ENCODE measurements at places on chromosomes 2 and 18.

- no peak for DNase-seq
These were observed 10.3 kb upstream of the SNED1 start for GRCh38 chr2:240988146-240988545.

- DNase-seq: no peak
These were observed 845 bp downstream of the CFAP210 start for GRCh38 chr2:169693360-169693759.

- DNase-seq: peak; percentile 26
These were observed 1.2 kb downstream of the SERPINB5 start for GRCh38 chr18:63477968-63478367.

DNA sequence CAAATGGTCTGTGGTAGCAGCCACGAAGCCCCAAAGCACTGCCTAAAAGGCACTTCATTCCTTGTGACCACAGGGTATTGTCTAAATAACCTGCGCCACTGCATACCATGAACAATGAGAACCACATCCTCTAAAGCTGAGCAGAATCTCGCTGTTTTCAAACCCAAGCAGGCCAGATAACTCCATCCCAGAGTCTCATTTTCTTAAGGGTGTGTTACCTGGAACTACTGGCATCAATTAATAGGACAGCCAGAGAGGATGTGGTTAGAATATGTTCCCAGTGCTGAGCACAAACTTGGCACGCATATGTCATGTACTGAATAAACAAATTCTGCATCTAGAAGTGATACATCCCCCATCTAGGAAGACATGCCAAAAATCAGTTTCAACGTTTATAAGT lies 13.0 kb downstream of the VPS4B start:
- peak; percentile 18 for DNase-seq

DNA sequence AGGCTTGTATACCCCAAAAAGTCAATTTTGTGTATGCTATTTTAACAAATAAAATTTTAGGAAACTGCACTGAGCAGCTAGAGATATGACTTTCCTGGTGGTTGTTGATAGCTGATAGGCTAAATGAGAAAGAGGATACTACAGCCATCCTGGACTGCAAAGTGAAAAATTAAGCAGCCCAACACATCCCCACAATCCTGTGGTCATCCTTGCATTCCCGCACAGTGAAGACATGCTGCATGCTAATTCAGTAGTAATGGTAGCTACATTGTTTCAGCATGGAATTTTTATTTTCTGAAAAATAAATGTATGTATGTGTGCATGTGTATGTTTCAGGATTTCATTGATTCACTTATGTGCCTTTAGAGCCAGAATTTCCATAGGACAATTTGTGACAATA lies 124.2 kb upstream of the CCDC68 start:
- DNase-seq: peak; percentile 51

GRCh38 chr2:232667989-232668583 lies 29.0 kb upstream of the GIGYF2 start:
- no peak for DNase-seq

GRCh38 chr18:11497585-11497984 lies 111.8 kb upstream of the SLC35G4 start:
- DNase-seq: peak; percentile 81

DNA sequence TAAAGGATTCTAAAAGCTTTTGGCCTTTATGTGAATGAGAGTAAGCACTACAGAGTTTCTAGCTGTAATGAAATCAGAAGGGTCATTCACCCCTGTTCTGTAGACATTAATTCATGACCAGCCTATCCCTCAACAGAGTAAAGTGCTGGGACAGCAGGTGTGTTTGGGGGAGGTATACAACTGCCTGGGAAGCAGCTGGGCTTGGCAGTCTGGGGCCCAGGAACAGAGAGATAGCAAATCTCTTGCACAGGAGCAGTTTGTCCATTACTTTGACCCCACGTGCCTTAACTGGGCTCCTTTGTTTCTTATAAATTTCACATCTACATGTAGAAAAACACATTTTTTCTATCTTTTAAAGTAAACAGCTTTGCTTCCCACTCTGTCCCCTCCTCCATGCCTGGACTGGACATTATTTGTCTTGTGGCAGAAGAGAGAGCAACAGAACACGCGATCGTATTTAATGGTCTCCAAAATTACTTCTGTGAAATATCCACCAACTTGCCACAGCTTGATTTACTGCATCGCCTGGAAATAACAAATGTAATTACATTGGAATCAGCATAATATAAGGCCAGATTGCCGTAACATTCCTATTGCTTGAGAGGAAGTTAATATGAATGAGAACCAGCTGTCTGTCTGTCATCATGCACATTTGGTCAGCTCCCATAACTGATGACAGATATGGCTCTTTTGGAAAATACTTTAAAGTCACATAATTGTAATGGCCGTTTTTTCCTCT lies 263.8 kb downstream of the RBM43 start:
- DNase-seq: peak; percentile 1

- DNase-seq: no peak
These were observed 73.5 kb upstream of the SERTAD2 start for GRCh38 chr2:64727013-64727767.

DNA sequence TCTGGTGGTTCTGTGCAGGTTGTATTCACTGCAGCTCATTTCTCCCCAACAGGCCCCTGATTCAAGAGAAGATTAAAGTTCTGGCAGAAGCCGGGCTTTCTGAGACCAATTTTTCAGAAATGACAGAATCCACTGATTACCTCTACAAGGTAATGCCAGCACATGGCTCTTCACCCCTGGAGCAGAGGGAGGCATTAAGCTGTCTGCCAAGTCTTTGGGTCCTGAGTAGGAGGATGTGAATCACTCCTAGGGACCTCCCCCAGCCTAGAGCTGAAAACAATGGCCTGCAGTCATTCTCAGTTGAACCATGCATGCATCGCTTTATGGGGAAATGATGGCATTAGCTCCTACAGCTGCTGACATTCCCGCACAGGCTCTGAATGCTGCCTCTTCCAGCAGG lies 20.5 kb upstream of the RPL37A start:
- DNase-seq: peak; percentile 80

DNA sequence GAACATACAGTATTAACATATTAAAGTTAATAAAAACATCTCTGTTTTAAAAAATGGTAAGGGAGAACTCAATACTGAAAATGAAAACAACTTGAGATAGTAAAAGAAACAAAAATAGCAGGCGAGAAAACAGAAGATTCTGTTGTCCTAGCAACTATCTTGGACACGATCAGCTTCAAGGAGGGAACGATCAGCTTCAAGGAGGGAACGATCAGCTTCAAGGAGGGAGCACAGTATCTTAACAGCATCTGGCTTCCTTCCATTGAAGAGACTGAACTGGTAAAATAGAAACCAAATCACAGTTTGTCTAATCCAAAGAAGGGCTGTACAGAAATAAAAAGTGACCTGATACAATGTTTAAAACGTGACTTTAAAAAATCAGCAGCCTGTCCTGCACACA lies 51.8 kb downstream of the NDUFA10 start:
- no peak for DNase-seq

DNA sequence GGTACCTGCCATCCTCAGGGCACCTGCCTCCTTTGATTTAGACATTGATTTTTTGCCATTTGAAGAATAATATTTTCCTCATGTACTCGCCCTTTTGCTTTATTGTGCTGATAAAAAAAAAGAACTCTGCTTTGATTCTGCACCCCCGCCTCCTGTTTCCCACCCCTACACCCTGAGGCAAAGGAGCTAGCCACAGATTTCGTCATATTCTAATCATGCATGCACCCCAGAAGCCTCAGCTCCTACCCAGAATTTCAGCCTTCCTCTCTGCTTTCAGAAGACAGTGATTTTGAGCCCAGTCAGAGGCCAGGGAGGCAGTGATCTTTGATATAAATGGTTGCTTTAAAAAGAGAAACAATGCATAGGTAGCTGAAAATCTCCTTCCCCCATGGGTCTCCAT lies 329.0 kb downstream of the PTPRM start:
- DNase-seq: peak; percentile 56

DNA sequence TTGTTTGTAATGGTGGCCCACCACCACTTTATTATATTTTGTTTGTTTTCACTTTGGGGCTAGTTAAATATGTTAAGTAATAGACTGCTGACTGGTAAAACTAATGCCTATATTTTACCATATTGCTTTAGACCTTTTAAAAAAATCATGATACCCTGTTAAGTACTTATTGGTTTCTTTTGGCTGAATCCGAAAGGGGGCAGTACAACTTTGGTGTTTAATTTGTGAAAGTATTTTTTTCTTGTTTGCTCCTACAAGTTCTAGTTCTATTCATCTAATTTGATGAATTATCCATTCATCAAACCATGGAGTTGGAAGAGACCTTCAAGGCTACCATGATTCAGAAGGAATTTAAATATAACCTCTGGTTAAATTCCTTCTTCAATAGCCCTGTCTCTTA lies 147.0 kb downstream of the MBD5 start:
- DNase-seq: no peak

- DNase-seq: no peak
These were observed 6.9 kb upstream of the KCNE4 start for GRCh38 chr2:223044916-223045700.

DNA sequence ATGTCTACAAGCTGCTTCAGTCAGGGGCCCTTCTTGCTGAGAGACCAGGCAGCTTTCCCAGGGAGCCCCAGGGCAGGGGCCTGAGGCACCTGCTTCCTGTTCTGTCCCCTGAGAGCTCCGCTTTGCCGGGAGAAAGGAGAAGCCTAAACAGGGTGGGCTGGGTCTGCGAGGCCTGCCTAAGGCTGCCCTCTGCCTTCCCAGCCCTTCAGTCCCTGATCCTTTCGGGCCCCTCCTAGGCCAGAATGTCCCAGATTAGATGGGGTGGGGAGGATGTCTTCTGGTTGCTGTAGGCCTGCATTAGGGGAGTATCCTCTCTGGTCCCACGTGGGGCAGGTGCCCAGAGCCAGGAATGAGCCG lies 72.4 kb downstream of the TGOLN2 start:
- DNase-seq: no peak

- peak; percentile 72 for DNase-seq
These were observed 369.1 kb downstream of the MTX2 start for GRCh38 chr2:176638167-176639015.

- no peak for DNase-seq
These were observed 31.1 kb upstream of the CXCR4 start for GRCh38 chr2:136149011-136149410.

DNA sequence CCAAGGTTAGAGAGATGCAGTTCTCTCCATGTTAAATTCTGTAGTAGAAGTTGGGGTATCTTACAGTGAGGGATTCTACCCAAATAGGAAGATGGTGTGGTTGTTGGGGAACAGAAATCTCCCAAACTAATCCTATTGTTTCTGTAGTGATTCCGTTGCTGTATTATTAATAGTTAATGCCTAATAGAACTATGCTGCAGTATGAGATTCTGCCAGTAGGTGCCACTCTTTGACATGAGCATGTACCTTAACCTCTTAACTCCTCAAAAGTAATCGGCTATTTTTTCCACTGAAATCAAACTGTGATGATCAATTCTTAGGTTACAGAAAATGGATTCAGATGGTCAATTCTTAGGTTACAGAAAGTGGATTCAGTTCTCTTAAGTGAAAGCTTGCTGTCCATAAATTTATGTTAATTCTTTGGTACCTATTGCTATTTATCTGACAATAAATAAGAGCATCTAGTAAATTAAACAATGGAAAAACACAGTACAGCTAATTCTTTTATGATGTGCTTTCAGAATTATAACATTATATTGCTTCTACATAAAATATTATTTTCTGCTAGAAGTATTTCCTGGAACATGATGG lies 97.9 kb upstream of the DLX2 start:
- DNase-seq: peak; percentile 21

GRCh38 chr2:56380861-56381260 lies 197.1 kb downstream of the CCDC85A start:
- no peak for DNase-seq

DNA sequence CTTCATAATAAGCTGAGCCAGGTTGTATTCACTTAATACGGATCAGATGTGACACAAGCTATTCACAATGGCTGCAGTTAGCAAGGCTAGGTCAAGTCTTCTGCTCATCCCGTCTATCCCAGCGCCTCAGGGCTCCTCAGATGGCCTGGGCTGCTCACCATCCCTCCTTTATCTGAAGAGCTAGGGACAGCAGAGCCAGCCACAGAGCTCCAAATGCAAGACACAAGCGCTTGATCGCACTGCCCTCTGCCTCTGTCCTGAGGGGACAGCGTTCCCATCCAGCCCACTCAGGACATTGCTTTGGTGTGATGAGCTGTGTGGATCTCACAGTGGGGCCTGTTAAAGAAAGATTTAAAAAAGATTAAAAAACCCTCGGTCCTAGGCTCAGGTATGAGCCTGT lies 254.4 kb upstream of the HS6ST1 start:
- DNase-seq: no peak

DNA sequence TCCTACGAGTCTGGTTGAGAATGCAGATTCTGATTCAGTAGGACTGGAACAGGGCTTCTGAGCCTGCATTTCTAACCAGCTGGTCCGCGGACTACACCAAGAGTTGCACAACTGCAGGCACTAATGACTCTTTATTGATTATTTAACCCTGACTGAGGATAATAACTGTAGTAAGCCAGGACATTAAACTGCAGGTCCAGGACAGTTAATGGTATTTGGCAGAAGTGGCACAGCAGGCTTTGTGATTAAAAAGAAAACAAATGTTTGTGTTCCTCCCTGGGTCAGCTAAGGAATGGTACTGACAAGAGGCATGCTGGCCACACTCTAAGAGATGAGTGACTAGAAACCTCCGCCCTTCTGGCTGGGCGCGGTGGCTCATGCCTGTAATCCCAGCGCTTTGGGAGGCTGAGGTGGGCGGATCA lies 59.4 kb downstream of the ALPK2 start:
- DNase-seq: no peak

DNA sequence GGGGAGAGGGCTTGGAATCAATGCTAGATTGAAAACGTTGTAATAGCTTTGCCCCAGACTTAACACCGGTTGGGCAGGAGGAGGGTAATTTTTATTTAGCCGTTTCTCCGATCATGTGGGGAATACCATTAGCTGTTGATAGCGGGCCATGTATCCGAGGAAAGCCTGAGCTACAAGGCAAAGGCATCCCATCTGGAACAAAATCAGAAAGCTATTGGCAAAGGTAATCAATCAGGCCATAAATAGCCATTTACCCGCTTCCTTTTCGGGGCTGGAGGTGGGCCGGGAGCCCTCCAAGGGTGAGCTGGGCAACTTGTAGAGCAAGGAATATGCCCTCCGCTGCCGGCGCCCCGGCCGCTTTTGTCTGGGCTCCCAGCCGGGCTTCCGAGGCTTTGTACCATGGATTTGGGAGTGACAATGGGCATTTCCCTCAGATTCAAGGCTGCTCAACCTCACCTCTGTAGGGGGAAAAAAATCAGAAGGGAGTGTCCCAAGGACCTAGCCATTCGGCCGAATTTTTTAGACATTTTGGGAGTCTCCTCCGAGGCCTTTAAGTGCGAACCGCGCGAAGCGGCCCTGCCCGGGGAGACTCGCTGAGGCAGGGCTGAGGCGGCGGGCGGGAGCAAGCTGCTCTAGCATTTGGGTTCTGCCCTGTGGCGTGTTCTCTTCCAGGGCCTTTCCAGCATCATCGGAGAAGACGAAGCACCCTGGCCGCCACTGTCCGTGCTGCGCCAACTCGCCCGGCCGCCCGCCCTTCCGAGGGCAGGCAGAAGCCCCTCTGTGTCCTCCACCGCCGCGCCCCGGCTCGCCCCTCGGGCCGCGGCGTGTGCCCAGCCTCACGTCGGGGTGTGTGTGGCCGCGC lies 1.1 kb upstream of the HOXD9 start:
- no peak for DNase-seq
